ENCODE measurements at places on chromosomes 4 and X.

DNA sequence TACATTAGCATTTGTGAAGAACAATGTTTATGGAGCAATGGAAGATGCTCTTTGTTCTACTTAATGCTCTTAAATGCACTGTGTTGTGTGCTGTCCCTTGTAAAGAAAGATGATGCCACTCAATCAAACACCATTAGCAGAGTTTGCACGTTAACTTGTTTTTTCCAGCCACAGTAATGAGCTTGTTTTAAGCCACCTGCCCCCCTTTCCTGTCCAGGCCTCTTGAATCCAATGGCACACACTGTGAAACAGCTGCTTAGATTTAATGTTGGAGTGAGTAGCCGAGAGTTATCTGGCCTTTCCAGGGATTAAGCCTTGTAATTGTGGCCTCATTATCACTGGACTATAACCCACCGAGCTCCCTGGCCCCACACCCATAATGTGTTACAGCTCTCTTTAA lies 86.0 kb downstream of the PAK3 start:
- DNase-seq: no peak

GRCh38 chr4:73673286-73673685 lies 53.0 kb upstream of the RASSF6 start:
- no peak for DNase-seq

- DNase-seq: no peak
These were observed 725 bp upstream of the CXCL1 start for GRCh38 chr4:73868206-73869129.

DNA sequence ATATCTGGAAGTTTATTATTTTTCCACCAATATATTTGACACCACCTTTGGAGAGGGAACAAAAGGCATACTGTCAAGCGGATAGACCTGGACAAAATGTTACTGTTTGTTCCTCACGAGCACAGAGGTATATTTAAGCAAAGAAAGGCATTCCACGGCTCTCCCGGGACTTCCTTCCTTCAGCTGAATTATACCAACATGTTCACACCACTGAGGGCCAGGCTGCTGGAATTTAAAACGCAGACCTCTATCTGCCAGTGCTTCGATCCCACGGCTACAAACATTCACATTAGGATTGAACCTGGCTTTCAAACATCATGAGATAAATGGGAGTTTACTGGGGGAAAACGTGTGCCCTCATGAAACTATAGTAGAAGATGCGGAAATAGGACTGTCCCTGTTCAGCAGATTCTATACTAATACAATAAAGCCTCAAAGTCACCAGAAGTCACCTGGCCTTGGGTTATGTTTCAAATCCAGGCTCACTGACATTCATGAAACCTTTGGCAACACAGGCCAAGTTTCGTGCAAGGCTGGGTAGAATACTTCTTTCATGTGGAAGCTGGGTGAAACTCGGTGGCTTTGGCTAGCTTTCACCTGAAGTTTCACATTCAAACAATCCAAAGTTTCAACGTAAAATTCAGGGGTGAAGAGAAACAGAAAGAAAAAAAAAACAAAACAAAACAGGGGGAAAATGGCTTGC lies 39.5 kb downstream of the SORBS2 start:
- DNase-seq: no peak

All from stimulated activated CD8-positive, alpha-beta memory T cell treated with anti-CD3 and anti-CD28 coated beads, Interleukin-7, amount 100 ng/mL, for 4 hours (primary cell).